ENCODE measurements at places on chromosomes 6 and 20.
A peak's percentile ranks its signal among the peaks of the same experiment; 100 is the strongest.

DNA sequence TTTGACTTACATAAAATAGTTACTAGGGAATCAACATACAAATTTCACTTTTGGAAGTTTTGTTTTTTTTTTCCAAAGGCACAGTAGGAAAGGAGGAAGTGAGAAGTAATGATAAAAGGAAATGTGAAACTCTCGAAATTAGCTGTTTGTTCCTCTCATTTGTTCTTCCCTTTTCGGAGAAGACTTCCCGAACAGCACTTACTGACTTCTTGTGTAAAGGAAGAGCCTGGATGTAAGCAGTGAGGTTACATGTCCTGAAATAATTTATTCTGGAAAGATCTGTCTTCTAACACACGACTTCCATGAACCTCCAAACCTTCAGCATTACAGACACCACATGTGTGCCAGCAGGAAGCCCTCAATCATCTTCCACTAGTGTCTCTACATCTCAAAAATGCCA, 59.1 kb downstream of the KIF16B start:
- no peak for DNase-seq

- DNase-seq: no peak
These were observed 1062.4 kb upstream of the FLRT3 start for GRCh38 chr20:15399781-15400180.

DNA sequence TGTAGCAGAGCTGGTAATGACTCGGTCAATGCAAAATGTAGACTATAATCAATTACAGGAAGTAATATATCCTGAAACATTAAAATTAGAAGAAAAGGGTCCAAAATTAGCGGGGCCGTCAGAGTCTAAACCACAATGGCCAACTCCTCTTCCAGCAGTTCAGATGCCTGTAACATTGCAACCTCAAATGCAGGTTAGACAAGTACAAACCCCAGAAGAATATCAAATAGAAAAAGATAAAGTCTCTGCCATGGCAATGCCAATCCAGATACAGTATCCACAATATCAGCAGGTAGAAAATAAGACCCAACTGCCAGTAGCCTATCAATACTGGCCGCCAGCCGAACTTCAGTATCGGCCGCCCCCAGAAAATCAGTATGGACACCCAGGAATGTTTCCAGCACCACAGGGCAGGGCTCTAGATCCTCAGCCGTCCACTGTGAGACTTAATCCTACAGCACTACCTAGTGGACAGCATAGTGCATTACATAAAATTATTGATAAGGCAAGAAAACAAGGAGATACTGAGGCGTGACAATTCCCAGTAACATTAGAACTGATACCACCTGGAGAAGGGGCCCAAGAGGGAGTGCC, 158.4 kb downstream of the GPX5 start:
- peak; percentile 14 for DNase-seq

- no peak for DNase-seq
These were observed 49.2 kb downstream of the PPP1R16B start for GRCh38 chr20:38854654-38855066.

- peak; percentile 36 for DNase-seq
These were observed 17.6 kb downstream of the PLAGL2 start for GRCh38 chr20:32189691-32190615.

DNA sequence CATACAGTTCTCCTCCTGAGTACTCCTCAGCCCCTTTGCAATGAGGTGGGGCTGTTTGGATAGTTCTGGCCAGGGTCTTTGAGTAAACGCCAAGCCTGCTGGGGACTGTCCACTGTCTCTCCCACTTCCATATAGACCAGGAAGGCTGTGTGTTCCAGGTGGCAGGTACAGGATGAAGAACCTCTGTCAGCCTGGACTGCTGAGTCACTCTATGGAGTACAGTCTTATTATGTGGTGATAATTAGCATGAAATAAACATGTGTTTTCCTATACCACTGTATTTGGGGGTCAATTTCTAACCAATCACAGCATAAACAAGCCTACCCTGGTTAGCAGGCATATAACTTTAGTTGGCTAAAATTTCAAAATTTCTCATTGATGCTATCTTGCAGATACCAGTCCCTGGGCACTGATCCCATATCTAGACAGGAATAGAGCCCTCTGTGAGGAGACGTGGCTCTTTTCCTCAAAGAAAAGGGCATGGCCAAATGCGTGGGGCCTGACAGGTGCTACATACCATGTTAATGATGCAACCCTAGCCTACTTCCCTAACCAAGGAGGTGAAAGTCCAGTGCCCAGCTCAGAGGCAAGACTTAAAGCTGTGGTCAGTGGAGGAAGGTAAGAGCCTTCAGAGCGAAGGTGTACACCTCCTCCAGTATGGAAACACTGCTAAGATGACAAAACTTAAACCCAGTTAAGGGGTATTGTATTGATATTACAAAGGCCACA, 4.5 kb upstream of the ALDH8A1 start:
- DNase-seq: no peak

DNA sequence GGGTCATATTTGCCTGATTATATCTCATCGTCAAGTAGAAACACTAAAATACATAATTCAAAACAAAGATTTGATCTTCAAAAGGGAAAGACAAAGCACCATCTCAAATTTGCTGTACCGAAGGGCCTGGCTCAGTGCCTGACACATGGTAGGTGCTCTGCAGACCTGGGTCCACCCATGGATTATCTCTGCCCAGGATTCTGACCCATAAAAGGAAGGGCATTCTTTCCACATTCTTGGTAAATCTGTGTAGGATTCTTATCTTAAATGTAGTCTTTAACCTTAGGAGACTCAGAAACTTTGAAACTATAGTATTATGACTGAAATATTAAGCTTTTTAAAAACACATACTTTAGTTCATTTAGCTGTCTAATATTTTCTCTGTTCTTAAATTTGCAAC, 274.1 kb upstream of the FLRT3 start:
- no peak for DNase-seq

DNA sequence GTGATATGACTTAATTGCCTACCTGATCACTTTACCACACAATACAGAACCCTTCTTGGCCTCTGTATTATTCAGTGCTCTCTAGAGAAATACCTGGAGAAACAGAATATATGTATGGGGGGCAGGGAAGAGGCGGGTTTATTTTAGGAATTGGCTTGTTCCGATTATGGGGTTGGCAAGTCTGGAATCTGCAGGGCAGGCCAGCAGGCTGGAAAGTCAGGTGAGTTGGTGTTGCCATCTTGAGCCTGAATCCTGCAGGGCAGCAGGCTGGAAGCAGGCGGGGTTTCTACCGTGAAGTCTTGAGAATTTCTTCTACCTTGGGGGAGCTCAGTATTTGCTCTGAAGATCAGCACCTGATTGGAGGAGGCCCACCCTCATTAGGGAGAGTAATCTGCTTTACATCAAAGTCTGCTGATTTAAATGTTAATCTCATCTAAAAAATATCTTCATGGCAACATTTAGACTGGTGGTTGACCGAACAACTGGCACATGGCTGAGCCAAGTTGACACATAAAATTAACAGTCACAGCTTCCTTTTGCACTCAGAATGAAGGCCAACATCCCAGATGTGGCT, 193.9 kb downstream of the ZDHHC14 start:
- no peak for DNase-seq

GRCh38 chr20:47775841-47776240, 9.4 kb downstream of the SULF2 start:
- DNase-seq: no peak

DNA sequence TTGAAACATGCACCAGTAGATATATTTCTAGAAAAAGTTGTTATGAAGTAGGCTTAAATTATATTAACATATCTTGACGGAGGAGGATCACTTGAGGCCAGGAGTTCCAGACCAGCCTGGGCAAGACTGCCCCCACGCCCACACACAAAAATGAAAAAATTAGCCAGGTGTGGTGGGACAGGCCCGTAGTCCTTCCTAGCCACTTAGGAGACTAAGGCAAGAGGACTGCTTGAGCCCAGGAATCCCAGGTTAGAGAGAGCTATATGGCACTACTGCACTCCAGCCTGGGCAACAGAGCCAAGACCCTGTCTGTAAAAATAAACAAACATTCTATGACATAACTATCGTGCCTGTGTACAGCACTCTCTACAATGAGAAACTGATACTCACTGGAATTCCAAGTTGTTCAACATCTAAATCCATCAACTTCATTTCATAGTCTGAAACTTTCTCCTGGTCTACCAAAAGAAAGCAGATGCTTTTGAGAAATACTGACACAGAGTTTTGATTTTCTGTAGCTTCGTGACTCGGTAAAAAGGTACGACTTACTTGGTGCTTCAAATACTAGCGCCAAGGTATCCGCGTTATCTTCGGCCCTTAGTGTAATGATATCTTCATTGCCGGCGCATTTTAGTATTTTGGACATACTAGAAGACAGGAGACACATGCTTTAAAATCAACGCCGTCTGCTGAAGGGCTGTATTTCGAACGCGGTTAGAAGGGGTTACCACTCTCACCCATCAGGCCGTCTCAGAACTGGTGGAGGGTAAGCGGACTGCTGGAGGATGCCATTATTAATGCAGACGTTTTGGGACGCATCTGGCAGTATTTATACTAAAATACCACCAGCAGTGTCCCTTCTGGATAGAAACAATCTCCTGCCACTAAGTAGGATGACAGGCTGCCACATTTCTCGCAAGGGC, 1.3 kb downstream of the PCNA start:
- DNase-seq: no peak

DNA sequence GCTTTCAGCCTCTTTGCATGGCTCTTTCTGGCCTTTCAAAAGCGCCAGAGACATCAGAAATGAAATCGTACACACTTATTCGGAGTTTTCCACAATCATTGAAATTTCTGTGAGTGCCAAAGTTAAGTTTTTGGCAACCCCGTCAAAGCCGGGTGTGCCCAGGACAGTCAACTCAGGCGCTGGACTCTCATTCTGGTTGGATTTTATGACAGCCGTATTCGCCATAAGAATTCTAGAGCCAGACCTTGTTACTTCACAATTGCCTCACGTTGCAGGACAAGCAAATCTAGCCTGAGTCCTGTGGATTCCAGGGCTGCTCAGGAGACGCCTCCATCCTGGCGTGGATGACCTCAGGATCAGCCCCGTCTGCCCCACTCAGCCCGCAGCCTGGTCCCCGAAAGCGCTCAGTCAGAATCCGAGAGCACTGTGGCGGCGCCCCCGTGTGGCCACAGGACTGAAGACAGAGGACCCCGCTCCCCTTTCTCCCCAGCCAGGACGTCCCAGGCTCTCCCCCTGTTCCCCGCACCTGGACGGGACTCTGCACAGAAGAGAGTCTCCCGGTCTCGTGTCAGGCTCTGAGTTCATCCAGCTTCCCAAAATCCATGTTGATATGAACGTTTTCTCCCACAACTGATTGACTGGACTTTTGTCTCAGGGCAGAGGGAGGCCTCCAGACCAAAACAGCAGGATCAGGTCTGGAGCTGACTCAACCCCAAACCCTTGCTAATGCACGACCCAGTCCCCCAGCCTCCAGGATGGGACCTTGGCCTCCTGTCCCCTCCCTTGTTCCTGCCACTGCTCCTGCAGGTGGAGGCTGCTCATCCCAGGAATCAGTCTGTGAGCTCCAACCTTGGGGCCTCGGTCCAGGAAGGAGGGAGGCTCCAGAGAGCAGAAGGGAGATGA, 38.2 kb downstream of the MICA start:
- DNase-seq: peak; percentile 52

DNA sequence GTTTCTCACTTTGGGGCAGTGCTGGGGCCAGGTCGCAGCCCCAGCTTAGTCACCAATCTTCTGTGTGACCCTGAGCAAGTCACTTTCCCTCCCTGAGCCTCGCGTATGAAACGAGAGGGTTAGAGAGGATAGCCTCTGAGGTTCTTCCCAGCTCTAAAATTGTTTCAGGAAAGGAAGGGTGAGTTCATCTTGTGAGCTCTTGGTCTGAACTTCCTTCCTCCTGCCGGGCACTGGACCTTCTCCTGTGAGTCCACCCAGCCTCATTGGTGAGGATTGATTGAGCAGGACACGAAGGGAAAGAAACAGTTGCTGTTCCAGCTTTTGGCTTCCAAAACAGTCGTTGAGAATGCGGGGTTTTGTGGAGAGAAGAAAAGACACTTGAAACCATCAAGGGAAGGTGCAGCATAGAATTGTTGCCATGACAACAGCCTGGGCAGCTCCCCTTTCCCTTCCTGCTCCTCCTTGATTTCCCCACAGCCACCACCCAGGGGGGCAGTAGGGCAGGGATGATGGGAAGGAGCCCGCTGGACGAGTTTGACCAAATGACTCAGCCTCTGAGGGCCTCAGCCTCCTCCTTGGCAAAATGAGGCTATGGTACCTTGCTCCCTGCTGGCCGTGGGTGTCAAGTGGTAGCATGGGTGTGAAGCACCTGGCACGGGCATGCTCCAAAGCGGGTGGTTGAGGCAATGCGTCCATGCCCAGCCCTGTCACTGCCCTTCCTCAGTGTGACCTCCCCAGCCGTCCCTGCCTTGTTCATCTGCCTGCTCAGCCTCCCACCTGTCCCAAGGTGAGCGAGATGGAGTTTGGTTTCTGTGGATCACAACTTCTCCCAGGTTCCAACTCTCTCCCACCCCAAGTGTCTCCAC, 107.8 kb downstream of the CDC5L start:
- no peak for DNase-seq

GRCh38 chr20:58700823-58701222, 8.2 kb downstream of the NPEPL1 start:
- DNase-seq: no peak

- DNase-seq: no peak
These were observed 51.5 kb downstream of the RPS12 start for GRCh38 chr6:132865829-132866228.

GRCh38 chr6:18016133-18016532, 28.7 kb upstream of the KIF13A start:
- no peak for DNase-seq

DNA sequence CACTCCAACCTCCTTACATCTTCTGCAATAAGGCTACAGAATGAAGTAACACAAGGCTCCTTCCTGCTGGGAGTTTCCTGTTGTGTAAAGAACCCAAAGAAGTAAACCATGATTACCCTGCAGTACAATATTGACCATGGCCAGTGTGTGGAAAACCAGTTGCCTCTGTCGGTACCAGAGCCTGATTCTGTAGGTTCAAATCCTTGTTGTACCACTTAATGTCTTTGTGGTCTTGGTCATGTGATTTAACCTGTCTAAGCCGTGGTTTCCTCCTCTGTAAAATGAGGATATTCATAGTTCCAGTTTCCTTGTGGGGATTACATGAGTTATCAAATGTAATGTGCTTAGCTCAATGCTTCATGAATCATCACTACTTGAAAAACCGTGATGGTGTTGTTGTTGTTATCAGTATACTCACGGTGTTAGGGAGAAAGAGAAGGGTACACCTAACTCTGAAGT, 60.3 kb upstream of the PRELID3B start:
- no peak for DNase-seq

DNA sequence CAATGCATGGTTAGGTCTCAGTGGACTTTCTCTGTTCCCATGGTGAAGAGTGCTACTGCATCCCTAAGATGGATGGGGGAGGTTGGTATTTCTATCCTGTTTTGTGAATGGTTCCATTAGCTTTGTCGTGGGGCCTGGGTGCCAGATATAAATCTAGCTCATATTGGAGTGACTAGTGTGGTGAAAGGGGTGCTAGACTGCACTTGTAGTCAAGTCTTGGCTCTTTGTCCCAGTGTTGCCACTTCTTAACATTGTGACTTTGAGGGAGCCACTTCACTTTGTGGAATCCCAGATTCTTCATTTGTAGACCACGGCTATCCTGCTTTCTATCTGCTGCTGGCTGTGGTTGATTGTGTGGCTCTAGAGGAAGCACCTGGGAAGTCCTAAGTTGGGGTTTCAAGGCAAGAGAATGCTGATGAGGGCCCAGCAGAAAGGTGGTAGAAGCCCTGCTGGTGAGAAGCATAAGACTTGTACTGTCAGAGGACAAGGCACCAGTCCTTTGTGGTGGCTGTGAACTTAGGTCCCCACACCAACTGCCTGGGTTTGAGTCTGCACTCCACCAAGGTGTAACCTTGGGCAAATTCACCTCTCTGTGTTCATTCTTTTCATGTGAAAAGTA, 44.1 kb downstream of the VAPB start:
- no peak for DNase-seq

Measured in fibroblast of gingiva (primary cell).